Fibroblast of skin of left biceps (primary cell): ENCODE measurements at places on chromosomes 2 and 18.

DNA sequence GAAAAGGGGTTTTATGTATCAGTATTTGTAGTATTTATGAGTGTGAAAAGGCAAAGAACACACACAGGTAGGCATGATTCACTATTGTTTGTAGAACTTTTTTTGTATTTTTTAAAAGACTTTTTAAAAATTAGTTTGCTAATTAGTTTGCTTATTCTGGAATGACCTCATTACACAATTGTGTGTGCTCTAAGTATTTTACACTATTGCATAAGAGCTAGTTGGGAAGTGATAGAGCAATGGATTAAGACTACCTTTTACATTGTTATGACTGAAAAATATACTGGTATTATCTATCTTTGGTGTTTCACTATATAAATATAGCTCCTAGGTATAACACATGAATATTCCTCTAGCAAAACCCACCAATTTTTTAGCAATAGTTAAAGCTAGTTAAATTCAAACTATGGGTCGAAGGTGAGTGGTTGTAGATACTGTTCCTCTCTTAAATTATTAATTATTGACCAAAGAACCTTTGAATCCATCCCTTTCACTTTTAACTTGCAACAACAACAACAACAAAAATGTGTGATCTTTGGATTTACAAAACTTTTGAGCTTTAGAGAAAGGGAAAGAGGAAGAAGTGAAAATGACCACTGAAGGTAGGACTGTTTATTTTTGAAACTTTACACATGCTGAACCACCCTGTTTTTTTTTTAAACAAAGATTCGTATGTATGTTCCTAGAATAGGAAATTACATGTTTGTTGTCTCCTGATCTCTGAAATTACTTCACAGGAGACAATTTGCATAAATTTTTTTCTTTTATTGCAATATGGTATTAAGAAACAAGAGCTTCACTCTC, 18.7 kb downstream of the ITPRID2 start:
- no peak for DNase-seq

- no peak for DNase-seq
Observed at GRCh38 chr2:236740506-236740905, 170.9 kb downstream of the ACKR3 start.

- no peak for DNase-seq
Observed at GRCh38 chr2:146807568-146808168, 1037.2 kb upstream of the ACVR2A start.

GRCh38 chr2:56170504-56170903, 13.3 kb upstream of the CCDC85A start:
- DNase-seq = no peak

- DNase-seq = no peak
Observed at GRCh38 chr2:157902692-157903091, 26.6 kb upstream of the ACVR1 start.
